ENCODE measurements at places on chromosomes 3 and 15. TPM values are rescaled to one million over a fixed set of nuclear protein-coding genes. Genes with fewer than 3 reads are reported as not detected.

EFL1 gene
- total RNA-seq = 19.7 TPM

- no peak for DNase-seq
Observed at GRCh38 chr15:70636540-70637165, 126.7 kb downstream of the UACA start.

GRCh38 chr3:196195664-196196265 lies 15.4 kb downstream of the ZDHHC19 start:
- no peak for DNase-seq

DNA sequence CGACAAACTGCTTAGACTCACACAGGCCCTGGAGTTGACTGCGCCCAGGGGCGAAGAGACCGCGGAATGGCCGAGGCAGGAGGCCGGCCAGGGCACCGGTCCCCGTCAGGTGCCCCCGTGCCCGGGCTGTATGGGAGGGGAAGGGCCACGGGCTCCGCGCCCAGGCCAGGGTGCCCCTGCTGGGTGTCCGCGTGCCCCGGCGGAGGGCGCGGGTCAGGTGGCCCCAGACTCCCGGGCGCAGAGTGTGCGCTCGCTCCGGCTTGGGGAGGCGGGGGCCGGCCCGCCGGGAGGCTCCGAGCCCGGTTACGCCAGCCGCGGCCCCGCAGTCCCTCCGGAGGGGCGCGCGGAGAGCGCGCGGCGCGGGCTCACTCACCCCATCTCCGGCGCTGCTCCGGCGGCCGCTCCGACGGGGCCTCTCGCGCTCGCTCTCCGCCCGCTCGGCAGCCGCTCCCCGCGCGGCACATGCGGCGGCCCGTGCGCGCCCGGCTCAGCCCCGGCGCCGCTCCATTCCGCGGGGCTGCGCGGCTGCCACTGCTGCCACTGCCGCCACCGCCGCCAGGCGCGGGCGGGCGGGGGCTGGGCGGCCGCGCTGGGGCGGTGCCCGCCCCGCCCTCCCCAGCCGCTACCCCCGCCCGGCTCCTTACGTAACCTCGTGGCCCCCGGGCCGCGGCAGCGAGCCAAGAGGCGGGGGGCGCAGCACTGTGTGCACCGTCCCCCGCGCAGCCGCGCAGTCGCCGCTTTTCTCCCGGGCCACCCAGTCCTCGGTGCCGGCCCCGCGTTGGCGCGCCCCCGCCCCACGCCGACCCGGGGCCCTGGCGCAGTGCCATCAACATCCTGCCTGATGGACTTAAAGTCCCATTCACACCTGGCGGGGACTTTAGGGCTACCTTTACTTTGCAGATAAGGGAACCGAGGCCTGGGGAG lies at the start of gene HOMER2:
HOMER2 (minus strand) TSS at position 563 of the 924 bp plus-strand sequence; CDS start at position 378, 185 bp downstream.
- peak; percentile 35 for DNase-seq

DNA sequence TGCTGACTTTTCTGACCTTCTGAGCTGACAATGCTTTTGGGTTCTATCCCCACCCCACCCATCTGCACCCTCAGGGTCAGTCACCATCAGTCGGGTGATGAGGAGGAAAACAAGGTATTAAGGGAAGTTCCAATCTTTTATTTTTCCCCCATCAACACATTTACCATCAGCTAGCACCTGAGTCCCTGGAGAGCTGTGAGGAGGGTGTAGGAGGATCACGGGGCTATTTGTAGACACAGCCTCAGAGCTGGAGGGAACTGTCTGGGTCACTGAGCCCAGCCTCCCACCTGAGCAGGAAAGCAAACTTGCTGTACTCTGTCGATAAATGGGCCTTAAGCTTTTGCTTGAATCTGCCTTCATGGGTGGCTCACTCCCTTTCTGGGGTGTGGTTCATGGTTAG lies 24.8 kb upstream of the ZFAND6 start:
- no peak for DNase-seq

DNA sequence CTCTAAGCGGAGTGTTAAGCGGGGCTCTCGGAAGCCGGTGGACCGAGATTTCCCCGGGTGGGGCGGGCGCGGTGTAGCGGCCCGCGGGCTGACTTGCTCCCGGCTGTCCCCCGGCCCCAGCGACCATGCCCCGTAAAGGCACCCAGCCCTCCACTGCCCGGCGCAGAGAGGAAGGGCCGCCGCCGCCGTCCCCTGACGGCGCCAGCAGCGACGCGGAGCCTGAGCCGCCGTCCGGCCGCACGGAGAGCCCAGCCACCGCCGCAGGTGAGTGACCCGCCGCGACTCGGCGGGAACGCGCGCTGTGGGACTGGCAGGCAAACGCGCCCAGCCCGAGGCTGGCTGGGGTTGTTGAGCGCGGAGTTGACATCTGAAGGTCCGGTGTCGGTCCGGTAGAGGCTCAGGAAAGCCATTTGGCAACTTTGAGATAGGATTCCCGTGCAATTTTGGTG lies 1.3 kb downstream of the SMC4 start:
- DNase-seq = peak; percentile 55

BNC1 gene
- 0.11 TPM for total RNA-seq

RTP1 gene
- not detected for total RNA-seq

- no peak for DNase-seq
Observed at GRCh38 chr3:792630-793029, 300.2 kb upstream of the CNTN6 start.

PEX11A gene
- 5.5 TPM for total RNA-seq

DNA sequence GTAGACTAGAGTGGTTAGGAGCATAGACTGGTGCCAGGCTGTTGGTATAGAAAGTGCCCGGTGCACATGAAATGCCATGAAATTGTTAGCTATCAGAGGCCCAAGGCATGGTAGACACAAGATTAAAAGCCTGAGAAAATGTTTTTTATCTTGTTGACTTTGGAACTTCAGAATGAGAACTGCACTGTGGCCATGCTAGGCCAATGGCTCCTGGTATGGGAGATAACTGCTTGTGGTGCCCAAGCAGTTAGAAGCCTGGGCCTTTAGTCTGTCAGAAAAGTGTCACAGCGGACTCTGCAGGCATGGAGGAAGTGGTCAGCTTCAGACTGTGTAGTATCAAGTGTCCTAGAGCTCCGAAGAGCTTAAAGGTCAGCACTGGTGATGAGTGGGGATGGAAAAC lies 11.9 kb downstream of the FYCO1 start:
- DNase-seq = no peak

Measured in psoas muscle (tissue), 8 donors.